ENCODE measurements at places on chromosomes 5 and 9.

GRCh38 chr5:57684299-57684702 is 201.7 kb upstream of the ACTBL2 start:
- no peak for DNase-seq

- DNase-seq, result no peak
Measured at GRCh38 chr9:14062586-14063221, 251.2 kb downstream of the NFIB start.

- DNase-seq, result no peak
Measured at GRCh38 chr9:121399126-121399882, 29.3 kb upstream of the STOM start.

DNA sequence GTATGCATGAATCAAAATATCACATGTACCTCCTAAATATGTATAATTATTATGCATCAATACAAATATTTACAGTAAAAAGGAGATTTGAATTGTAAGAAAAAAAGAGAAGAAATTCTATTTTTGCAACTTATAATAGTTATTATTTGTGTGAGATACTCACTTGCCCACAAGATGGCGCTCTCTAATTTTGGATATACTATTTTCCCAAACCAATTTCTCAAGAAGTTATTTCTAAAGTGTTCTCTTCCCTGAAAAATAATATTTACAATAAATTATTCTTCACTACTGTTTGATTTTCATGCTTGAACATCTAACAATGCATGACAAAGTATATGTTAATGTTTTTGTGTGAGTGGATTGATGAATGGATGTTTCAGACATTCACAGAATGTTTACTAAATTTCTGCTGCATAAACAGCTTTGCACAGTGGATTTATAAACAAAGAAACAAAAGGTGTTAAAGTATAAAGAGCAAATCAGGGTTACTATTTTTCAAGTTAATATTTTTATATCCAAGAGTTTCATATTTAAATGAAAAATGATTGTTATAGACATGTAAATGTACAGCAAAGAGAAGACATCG is 503.4 kb downstream of the PDE4D start:
- DNase-seq, result no peak

- DNase-seq, result no peak
Measured at GRCh38 chr9:98332405-98332831, 77.0 kb upstream of the TBC1D2 start.

DNA sequence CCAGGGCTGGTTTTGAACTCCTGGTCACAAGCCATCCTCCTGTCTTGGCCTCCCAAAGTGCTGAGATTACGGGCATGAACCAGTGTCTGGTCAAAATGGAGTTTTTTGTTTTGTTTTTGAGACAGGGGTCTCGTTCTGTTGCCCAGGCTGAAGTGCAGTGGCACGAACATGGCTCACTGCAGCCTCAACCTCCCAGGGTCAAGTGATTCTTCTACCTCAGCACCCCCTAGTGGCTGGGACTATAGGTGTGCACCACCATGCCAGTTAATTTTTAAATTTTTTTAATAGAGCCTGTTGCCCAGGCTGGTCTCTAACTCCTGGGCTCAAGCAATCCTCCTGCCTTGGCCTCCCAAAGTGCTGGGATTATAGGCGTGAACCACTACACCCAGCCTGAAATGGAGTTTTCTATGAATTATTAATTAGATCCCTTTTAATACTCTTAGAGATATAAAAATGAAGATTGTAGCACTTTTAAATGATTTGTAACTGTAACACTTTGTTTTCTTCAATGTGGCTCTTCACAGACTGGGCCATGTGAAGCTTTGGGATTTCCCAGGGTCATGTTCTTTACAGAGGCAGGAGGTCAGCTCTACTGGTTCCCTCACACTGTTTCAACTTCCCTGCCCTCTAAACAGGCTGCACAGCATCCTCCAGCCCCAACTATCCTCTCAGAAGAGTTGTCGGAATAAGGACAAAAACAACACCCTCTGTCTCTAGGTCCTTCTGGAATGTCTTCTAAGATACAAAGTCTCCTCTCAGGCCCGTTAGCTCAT is 32.7 kb upstream of the SPARC start:
- DNase-seq, result no peak

- no peak for DNase-seq
Measured at GRCh38 chr9:70020217-70020616, 23.4 kb upstream of the MAMDC2 start.

DNA sequence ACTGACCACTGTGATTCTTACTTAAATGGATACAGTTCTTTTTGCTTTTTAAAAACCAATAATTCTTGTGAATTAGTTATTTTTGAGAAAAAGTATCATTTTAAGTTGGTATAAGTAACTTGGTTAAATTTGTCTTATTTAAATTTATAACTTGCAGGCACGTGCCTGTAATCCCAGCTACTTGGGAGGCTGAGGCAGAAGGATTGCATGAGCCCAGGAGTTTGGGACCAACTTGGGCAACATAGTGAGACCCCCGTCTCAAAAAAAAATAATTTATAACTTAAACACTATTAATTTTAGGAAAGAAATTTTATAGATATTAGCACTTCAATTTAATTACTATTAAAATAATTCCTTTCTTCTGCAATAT is 5.0 kb downstream of the CPEB4 start:
- DNase-seq, result no peak

- DNase-seq, result no peak
Measured at GRCh38 chr5:30620481-30621085, 572.9 kb upstream of the CDH6 start.

Measured in urothelium cell line (cell line).